DMS 273 treated with DMSO at 0.1 percent for 48 hours (cell line): ENCODE measurements at places on chromosomes 13 and 19.
A peak's percentile ranks its signal among the peaks of the same experiment; 100 is the strongest.

DNA sequence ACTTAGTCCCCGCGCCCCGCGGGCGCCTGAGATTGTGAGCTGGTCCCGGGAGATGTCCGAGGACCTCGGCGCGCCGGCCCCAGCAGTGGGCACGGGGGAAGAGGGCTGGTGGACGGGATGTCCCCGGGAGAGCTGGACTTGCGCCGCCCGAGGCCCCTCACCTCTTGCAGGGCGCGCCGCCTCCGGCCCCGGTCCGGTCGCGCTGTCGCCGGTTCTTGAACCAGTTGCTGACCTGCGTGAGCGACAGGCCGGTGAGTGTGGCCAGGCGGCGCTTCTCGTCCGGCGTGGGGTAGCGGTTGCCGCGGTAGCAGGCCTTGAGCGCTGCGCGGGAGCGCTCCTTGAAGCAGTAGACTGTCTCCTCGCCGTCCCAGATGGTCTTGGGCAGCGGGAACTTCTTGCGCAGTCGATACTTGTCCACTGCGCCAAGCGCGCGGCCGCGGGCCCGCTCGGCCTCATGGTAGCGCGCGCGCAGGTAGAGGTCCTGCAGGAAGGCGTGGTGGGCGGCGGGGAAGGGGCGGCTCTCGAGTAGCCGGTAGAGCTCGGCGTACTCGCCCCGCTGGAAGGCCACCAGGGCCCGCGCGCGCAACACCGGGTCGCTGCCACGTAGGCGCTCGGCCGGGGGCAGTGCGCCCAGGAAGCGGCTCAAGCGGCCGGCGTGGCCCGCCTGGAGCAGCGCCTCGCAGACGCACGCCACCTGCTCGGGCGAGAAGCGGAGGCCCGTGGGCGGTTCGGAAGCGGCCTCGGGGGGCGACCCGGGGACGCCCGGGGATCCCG is 984 bp downstream of the SIX5 start:
- DNase-seq = peak; percentile 32

GRCh38 chr13:79915114-79915811 is 425.7 kb downstream of the SPRY2 start:
- no peak for DNase-seq

- no peak for DNase-seq
Measured at GRCh38 chr13:73521290-73521624, 462.5 kb downstream of the KLF5 start.

DNA sequence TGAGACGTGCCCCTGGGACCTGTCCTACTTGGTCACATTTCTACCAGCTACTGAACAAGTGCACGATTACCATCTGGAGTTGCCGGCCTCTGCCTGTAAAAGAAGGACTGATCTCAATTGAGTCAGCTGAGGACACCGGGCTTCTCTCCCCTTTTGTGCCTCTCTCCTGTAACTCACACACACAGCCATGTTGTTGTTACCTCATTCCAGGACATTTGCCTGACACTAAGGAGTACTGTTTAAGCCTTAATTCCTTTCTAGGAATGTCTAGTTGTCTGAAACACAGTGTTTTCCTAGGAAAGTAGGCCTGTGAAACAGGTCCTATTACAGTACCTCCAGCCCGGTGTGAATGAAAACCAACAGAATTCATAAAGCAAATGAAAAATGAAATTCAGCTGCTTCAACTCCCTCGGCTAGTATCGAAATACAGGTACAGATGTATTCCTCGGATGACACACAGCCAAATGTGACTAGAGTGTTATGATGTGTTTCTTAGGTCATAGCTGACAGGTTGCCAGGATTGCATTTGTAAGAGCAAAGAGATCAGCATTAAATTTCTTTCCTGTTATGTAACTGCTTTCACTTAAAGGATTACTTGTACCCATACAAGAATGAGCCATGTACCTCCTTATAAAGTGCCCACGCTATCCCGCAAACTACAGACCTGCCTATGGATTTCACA is 152.0 kb upstream of the IRS2 start:
- no peak for DNase-seq

GRCh38 chr13:53807251-53807834 is 778.7 kb downstream of the OLFM4 start:
- DNase-seq = no peak

GRCh38 chr13:73040484-73040883 is 18.3 kb upstream of the KLF5 start:
- no peak for DNase-seq

GRCh38 chr13:28137596-28137995 is 749 bp upstream of the PAN3 start:
- peak; percentile 2 for DNase-seq

DNA sequence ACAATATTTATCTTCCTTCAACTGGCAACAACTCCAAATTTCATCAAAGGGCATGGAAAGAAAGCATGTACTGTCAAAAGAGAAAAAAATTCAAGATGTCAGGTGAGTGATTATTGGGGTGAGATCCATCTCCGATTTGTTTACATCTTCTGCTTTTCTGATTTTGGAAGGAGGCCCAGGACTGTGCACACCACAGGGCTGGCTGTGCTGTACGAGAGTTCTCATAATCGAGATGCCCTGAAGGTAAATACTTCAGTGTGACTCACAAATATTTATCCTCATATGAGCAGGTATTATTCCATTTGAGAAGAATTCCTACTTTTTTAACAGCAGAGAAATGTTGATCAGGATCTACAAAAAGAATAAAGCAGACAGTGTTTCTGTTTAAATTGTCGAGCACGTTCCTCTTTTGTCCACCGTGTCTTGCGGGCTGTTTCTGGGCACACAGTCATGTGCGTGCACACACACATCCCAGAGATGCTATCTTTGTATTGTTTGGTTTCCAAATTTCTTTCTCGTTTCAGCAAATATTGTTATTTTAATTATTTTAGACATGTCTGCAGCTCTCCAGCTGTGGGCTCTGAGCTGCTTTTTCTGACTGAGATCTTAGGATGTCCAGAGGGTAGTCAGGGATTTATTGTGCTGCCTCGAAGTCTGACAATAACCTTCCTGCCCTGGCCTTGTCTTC is 103.8 kb downstream of the KL start:
- DNase-seq = no peak

GRCh38 chr13:96575423-96576320 is 418.6 kb downstream of the OXGR1 start:
- DNase-seq = no peak

DNA sequence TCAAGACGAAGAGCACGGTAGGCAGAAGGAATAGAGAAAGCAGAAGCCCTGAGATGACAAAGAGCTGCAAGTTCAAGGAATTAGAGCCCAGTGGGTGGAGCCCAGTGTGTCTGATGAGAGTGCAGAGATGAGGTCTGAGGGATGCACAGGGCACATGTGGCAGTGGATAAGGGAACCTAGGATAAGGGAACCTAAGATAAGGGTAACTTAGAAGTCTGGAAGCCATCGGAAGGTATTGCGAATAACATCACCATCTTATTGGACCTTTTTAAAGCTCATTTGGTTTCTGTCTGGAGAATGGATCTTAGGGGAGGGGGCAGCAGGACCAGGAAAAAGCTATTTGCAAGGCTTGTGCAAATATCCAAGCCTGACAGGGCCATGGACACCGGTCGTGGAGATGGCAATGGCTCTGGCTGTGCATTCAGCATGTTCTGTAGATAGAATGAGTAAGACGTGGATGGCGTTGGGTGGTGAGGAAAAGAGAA is 1.3 kb downstream of the FPR3 start:
- DNase-seq = no peak
